Activated T-cell treated with anti-CD3 and anti-CD28 coated beads, Interleukin-2, amount 50 U/mL, for 24 hours (primary cell): ENCODE measurements at places on chromosomes 5 and 9.

GRCh38 chr9:98271479-98271878 lies 16.0 kb upstream of the TBC1D2 start:
- H3K27me3 ChIP-seq: peaks cover 16% of the 10 kb centered on the region
- DNase-seq: no peak
- no peak overlapping the region for H3K27ac ChIP-seq
- H3K4me1 ChIP-seq: no peaks in the 10 kb centered on the region
- H3K4me3 ChIP-seq: no peak overlapping the region

DNA sequence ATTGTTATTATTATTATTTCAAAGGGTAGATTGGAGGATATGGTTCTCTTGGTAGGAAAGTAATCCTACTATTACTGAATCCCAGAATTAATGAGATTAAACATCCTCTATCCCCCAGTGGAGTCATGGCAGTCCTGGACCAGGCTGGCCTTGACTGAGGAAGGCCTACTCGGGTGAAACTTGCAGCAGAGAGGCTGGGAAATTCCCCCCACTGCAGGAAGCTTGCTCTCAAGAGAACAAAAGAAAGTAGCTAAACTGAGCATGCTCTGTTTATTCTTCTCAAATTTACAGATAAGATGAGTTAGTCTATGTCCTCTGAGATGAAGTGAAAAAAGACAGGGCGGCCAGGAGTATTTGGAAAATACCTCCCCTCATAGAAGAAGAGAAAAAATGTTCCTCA lies 233.9 kb upstream of the RPS23 start:
- peaks cover 6% of the 10 kb centered on the region for H3K4me1 ChIP-seq
- H3K27me3 ChIP-seq: peaks cover 2% of the 10 kb centered on the region
- H3K27ac ChIP-seq: no peak overlapping the region
- DNase-seq: no peak
- no peak overlapping the region for H3K4me3 ChIP-seq

- H3K36me3 ChIP-seq: no peaks in the 10 kb centered on the region
- no peak overlapping the region for H3K27ac ChIP-seq
Measured at GRCh38 chr5:31783731-31784130, 144.8 kb downstream of the PDZD2 start.

- peaks cover 42% of the 10 kb centered on the region for H3K36me3 ChIP-seq
- peak overlapping the region; percentile 89 for H3K27ac ChIP-seq
- H3K4me3 ChIP-seq: peak overlapping the region; percentile 58
- no peak for DNase-seq
- H3K27me3 ChIP-seq: no peaks in the 10 kb centered on the region
Measured at GRCh38 chr9:131409458-131409992, 15.6 kb downstream of the PRRC2B start.

DNA sequence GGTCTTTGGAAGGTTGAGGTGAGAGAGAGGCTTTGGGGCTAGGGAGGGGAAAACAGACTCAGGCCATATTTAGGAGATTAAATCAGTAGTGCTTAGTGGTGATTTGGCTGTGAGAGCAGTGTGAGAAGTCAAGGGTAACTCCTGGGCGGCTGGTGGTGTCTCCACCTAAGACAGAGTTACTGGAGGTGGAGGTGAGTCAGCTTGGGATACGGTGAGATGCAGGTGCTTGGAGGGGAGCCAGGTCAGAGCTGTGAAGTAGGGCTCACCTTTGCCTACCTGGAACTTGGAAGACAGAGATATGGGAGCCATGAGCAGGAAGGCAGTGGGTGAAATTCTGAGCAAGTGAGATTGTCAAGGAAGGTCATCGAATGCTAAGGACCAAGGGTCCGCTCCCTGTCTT lies 24.5 kb downstream of the RGS3 start:
- no peak overlapping the region for H3K27ac ChIP-seq
- no peak for DNase-seq
- H3K4me3 ChIP-seq: no peak overlapping the region
- no peaks in the 10 kb centered on the region for H3K27me3 ChIP-seq
- H3K36me3 ChIP-seq: no peaks in the 10 kb centered on the region
- H3K4me1 ChIP-seq: peaks cover under 1% of the 10 kb centered on the region

DNA sequence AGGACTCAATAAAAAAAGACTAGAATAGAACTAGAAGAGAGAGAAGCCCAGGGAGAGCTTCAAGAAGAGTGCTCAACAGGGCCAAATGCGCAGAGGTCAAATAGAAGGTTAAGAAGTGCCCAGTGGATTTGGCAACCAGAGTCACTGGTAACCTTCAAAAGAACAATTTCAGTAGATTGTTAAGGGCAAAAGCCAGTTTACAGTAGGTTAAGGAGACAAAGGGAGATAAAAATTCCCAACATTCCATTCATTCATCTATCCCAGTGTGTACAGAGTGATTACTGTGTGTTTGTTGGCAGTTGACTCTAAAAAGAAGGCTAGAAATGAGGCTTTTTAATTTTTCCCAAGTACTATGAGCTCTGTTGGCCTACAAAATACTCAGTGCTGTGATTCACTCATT lies 69.4 kb downstream of the RIGI start:
- H3K27ac ChIP-seq: no peak overlapping the region
- no peak for DNase-seq
- no peak overlapping the region for H3K4me3 ChIP-seq
- no peaks in the 10 kb centered on the region for H3K27me3 ChIP-seq
- no peaks in the 10 kb centered on the region for H3K4me1 ChIP-seq

DNA sequence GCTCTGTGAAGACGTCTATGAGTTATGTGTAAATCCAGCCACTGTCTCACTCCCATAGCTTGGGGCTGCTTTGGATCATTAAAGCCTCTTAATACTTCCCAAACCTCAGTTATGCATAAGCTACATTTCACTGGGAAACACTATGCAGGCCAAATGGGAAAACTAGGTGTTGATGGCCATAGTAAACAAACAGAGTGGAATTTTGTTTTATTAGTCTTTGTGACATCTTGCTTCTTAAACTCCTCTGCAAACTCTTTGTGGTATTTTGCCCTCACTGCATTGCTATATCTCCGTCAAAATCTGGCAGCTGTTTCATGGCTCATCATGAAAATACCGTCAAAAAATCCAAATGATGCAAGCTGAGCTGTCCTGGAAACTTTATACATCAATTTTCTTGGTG lies 167.2 kb upstream of the HMHB1 start:
- H3K4me3 ChIP-seq: no peak overlapping the region
- peaks cover 2% of the 10 kb centered on the region for H3K4me1 ChIP-seq
- DNase-seq: no peak
- H3K36me3 ChIP-seq: no peaks in the 10 kb centered on the region

DNA sequence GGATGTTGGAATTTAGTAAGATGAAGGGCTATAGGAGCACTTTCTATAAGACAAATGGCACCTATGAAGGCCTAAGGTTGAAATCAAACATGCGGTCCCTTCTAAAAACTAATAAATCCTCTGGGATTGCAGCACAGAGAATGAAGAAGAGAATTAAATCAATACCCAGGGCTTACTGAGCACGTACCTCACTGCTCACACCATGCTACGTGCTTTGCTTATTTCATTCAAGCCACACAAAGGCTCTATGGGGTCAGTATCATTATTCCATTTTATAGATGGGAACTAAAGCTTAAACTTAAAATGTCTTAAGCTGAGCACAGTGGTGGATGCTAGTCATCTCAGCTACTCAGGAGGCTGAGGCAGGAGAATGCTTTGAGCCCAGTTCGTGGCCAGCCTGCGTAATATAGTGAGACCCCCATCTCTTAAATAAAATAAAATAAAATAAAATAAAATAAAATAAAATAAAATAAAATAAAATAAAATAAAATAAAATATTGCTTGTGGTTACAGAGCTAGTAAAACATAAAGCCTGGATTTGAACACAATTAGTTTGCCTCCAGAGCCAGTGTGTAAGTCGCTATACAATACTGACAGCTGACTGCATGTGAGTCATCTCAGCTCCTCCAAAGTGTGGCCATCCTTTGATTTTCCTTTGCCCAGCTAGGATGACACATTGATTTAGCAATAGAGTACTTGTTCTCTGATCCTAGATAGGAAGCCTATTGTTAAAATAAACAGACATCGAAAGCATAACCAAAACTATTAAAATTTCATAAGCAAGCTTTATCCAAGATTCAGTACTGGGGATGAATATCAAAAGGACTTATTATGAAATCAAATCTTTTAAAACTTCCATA lies 20.9 kb upstream of the DPYSL3 start:
- peaks cover 2% of the 10 kb centered on the region for H3K27me3 ChIP-seq
- no peak overlapping the region for H3K27ac ChIP-seq
- H3K36me3 ChIP-seq: no peaks in the 10 kb centered on the region
- H3K4me3 ChIP-seq: no peak overlapping the region
- DNase-seq: no peak

GRCh38 chr5:142097681-142098080 lies 10.9 kb upstream of the NDFIP1 start:
- H3K36me3 ChIP-seq: no peaks in the 10 kb centered on the region
- no peak for DNase-seq
- no peak overlapping the region for H3K4me3 ChIP-seq
- peak overlapping the region; percentile 28 for H3K27ac ChIP-seq

- no peaks in the 10 kb centered on the region for H3K36me3 ChIP-seq
- peaks cover 3% of the 10 kb centered on the region for H3K27me3 ChIP-seq
- no peaks in the 10 kb centered on the region for H3K4me1 ChIP-seq
- H3K4me3 ChIP-seq: no peak overlapping the region
Measured at GRCh38 chr5:150075806-150076205, 10.5 kb downstream of the CSF1R start.

GRCh38 chr5:56460195-56460546 lies 227.0 kb upstream of the ANKRD55 start:
- no peak overlapping the region for H3K4me3 ChIP-seq
- H3K27ac ChIP-seq: no peak overlapping the region
- no peaks in the 10 kb centered on the region for H3K4me1 ChIP-seq
- H3K36me3 ChIP-seq: no peaks in the 10 kb centered on the region

DNA sequence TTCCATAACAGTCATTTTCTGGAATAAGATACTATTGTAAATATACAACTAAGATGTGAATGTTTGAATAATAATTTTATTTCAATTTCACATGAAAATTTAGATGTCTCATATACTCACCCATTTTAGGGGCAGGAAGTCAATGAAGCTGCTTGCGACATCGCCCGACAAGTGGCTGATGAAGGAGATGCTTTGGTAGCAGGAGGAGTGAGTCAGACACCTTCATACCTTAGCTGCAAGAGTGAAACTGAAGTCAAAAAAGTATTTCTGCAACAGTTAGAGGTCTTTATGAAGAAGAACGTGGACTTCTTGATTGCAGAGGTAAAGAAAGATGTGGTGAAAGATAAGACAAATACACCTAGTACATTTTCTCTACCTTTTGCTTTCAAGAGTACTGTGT lies 8.6 kb downstream of the BHMT start:
- DNase-seq: no peak
- H3K4me1 ChIP-seq: peaks cover 3% of the 10 kb centered on the region
- no peaks in the 10 kb centered on the region for H3K36me3 ChIP-seq
- peaks cover 4% of the 10 kb centered on the region for H3K27me3 ChIP-seq
- no peak overlapping the region for H3K4me3 ChIP-seq
